Amniotic epithelial cell (primary cell): ENCODE measurements at places on chromosomes 3 and 15.

GRCh38 chr3:137692803-137693431 lies 71.2 kb upstream of the SOX14 start:
- DNase-seq: no peak

GRCh38 chr3:39273119-39273518 lies 6.7 kb downstream of the CX3CR1 start:
- no peak for DNase-seq

GRCh38 chr3:131728898-131729642 lies 226.3 kb upstream of the MRPL3 start:
- DNase-seq: no peak

DNA sequence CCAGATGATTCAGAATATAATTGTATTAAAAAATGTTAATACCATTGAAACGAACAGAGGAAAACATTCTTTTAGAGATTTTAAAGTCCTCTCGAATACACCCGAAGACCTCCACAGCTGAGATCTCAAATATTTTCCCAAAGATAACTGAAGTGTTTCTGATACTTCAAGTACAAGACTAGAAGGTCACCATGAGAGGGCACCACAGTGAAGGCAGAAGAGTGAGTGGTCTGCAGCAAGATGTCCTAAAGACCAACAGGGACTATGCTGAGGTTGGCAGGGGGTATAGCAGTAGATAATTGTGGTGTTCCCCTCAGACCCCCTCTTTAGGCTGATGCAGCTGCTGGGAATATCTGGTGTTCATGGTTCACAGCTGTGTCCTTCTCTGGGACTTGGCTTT lies 156.5 kb downstream of the PDCD6IP start:
- no peak for DNase-seq

DNA sequence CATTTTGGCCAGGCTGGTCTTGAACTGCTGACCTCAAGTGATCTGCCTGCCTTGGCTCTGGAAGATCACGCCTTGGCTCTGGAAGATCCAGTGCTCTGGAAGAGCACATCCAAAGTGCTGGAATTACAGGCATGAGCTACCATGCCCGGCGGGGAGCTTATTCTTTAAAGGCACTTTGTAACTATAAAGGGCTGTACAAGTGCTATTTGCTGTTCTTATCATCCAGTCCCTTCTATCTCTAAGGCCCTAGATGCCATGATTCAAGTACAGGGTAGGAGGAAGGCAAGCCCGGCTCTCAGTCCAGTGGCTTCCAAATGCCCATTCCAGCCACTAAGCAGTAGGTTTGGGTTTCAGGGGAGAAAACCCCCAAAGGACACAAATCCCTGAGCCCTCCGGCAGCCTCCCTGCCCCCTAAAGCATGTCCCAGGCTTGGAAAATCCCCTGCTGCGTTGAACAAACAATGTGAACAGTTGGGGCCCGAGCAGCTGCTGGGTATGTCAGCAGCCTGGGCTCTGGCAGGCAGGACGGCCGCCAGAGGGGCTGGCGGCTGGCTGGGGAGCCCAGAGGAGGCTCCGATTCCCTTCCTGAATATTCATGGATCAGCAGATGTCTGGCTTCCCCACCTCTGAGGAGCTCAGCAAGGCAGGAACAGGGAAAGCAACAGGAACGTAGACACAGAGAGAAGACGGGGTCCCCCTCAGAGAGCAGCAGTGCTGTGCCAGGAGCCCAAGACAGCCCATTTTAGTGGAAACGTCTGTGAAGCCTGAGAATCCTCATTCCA lies 7.7 kb downstream of the IGDCC4 start:
- DNase-seq: no peak

GRCh38 chr3:20078194-20078714 lies 38.0 kb downstream of the KAT2B start:
- DNase-seq: no peak

GRCh38 chr15:83193721-83194120 lies 13.9 kb downstream of the HDGFL3 start:
- DNase-seq: no peak

DNA sequence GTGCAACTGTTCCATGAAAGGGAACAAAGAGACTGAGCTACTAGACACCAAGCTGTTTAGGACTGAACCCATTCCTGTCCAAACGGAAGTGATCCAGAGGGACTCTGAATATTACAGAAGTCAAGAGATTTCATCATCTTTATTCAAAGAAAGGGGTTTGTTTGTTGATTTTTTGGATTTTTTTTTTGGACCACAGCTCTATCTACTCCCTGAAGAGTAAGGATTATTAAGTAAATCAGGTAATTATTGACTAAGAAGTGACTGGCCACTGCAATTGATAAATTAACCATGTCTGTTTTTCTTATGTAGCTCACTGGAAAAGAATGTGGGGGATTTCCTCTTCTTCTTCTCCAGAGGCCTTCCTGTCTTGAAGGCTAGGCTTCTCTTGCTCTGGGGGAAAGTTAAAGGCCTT lies 146.6 kb upstream of the TPM1 start:
- DNase-seq: peak; percentile 85

DNA sequence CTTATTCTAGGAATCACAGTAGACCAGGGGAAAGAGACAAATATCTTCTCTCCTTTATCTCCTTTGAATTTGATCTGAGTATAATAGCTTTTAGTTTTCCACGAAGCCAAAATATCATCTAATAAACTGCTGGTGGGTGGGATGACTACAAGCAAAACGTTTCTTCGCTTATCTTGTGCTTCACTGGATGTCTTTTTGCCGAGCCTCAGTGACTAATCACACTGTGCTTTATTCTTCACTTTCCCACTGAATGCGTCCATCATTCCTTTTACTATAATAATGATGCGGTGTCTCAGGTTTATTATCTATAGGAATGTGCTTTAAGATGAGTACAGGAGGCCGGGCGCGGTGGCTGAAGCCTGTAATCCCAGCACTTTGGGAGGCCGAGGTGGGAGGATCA lies 32.5 kb downstream of the CEP152 start:
- peak; percentile 12 for DNase-seq

- DNase-seq: no peak
Measured at GRCh38 chr3:85737846-85738245, 779.1 kb downstream of the CADM2 start.

DNA sequence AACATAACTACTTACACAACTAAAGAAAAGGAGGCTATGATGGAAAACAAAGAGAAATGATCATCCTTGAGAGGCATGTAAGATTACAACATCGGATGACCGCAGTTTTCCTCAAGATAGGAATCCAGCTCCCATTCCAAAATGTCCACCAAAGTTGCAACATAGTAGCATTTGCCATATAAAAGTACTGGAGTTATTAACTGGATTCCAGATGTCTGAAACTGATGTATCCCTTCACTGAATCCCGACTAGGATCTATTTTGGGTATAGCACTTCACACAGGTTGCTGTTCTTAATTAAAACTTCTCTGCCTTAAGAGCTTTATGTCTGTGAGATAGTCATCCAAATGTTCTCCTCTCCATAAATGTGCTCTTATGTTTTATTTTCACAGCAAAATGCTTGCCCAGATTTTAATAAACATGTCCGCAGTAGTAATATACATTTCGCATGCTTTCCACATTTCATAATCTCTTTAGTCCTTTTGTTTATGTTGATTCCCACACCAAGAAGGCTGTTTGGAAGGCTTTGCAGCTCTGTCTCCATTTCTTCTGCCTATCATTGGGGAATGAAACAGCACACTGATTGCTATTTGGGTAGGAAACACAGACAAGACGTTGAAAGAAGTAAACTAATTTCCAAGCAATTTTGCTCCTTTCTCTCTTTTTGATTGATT lies 716.5 kb upstream of the CFAP20DC start:
- DNase-seq: peak; percentile 84

DNA sequence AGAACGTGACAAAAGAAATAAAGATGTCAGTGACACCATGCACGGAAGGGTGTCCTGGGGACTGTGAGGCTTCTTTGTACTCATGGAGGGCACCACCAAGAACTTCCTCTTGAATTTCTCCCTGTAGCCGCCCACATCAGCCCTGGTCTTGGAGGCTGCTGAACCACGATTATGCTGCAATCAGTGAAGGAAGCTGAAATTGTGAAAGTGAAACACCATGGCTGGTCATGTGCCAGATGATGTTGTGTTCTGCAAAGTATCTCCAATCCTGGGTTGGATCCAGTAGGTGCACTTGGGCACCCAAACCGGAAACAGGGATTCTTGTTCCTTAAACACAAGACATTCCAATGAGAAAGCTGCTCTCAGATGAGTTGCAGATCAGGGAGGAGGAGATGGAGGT lies 104.4 kb upstream of the GOLGA6L6 start:
- DNase-seq: no peak

- no peak for DNase-seq
Measured at GRCh38 chr3:25744470-25744869, 38.8 kb downstream of the NGLY1 start.

DNA sequence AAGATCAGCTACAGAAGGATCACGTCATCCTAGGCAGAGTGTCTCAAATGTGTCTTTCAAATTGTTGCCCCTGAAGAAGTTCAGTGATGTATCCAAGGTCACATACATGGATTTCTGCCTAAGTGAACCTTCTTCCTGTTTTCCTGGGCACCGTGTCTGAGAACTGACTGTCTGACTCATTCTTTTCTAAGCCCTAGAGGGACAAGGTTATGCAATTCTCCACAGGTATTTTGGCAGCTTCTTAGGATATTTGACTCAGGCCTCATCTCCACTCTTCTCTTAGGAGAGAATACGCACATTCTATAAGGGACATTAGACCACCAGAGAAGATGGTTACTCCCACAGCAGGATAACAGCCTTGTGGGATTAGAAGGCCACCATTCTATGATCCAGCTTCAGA lies 391.9 kb upstream of the THBS1 start:
- DNase-seq: peak; percentile 97

- DNase-seq: no peak
Measured at GRCh38 chr15:27219636-27220035, 248.7 kb downstream of the GABRG3 start.

DNA sequence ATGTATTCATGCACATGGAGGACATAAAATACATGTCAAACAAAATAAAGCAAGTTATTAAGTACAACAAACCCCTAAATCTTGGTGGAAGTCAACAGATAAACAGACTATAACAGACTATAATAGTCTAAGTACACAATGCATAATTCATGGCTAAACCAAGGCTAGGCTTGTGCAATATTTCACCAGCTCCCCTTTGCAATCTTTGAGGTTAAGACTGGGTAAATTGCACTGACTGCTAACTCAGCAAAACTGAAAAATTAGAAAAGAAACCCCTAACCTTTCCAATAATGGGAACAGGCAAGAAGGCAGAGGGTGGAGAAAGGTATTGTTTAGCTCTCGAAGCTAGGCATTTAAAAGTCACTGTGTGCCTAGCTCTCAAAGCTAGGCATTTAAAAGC lies 304.9 kb upstream of the WNT5A start:
- DNase-seq: peak; percentile 73

- DNase-seq: no peak
Measured at GRCh38 chr15:47548231-47548630, 169.1 kb upstream of the SEMA6D start.

- peak; percentile 35 for DNase-seq
Measured at GRCh38 chr3:110810356-110810755, 261.3 kb upstream of the NECTIN3 start.

GRCh38 chr3:117302428-117302827 lies 592.8 kb downstream of the TUSC7 start:
- no peak for DNase-seq

- DNase-seq: no peak
Measured at GRCh38 chr3:94643400-94643799, 580.5 kb downstream of the NSUN3 start.
